ENCODE measurements at places on chromosomes 7 and 10.

- DNase-seq, result no peak
Measured at GRCh38 chr7:19390795-19391194, 245.6 kb upstream of the FERD3L start.

DNA sequence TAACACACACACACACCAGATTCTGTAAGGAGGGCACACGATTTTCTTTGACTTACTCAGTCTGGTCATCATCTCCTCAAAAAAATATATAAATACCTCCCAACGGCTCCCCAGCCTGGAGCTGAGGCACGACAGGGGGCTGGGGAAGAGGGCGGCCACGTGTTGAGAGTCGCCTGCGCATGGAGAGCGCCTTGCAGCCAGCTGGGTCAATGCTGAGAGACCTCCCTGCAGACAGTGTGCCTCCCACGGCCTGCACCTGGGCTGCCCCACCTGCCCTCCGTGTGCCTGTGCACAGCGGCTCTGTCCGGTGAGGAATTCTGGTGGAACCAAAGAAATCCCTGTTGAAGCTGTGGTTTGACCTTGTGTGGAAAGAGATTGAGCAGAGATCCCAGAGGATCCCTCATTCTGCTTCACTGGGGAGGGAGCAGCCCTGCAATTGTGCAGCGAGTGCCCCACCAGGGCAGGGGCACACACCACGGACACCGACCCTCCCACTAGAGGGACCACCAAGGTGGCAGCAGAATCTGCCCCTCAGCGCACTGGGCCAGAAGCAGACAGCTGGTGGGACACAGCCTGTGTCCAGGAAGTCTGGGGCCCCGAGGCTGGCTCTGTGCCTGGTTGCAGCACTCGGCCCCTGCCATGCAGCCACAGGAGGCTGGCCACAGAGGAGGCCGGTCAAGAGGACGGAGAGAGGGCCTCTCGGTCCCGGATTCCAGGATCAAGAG, 150.5 kb upstream of the PPP2R2D start:
- no peak for DNase-seq

DNA sequence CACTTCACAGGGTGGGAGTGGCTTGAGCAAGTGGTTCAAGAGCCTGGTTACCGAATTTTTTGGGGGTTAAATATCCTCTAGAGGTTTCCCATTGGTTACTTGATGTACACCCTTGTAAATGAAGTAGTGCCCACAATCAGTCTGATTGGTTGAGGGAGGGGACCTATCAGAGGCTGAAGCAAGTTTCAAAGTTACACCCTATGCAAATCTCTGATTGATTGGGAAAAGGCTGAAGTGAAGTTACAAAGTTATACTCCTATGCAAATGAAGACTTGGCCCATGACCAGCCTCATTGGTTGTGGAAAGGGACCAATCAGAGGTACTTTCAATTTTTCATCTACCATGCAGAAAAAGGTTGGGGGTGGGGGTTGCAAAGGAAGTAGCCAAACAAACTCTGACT, 34.7 kb downstream of the UBE2D4 start:
- no peak for DNase-seq

DNA sequence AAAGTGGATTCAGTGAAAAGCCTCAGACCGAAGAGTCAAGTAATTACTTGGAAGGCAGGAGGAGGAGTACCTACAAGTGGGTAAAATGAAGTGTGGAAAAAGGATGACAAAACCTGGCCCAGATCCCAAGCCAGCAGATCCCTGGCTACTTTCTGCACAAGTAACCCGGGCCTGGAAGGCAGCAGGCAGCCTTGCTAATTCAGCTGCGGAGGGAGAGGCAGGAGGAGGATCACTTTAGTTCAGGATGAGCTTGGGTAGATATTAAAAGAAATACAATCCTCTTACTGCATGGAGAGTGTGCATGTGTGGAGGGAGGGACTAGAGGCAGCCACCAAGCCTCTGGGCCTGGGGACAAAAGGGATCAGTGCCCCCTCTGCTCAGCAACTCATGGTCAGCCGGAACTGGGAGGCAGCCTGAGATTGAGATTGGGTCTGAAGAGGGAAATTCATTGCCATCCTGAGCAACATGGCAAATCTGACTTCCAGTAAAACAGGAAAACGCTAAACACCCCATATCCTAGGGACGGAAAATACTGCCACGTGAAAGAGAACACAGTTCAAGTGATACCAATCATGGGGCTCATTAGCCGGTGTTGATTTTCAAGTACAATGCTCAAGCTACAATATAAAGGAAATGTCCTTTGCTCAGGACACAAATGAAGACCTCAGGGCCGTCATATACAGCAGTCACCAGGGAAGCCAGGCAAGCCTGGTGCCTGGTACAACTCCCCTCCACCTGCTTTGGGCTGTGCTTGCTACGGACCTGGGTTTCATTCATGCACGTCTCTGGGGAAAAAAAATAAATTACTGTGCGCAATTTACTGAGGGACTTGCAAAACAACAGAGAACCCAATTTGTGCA, 1.3 kb downstream of the AMPH start:
- no peak for DNase-seq

DNA sequence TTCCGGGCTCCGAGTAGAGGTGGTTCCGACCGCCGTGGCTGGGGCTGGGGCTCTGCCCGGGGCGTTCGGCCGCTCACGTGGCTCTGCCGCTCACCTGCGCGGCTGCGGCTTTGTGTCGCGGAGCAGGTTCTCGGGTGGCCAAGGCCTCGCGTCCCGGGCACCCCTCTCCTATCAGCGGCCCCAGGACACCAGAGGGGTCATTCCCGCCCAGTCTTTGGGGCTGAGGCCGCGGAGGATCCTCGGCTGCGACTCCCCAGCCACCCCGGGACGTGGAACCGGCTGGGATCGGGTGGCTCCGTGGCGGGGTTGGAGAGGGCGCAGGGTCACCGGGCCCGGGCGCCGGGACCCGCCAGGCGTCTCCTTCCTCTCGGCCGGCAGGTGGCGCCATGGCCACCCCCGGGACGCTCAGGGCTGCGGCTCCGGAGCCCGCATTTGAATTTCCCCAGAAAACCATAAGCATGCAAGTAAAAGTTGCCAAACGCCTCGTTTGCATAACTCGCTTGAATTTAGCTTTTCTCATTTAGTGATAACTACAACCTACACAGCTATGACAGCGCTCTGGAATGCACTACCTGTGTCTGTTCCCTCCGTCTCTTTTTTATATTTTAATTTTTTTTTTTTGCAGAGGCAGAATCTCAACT, 1.2 kb downstream of the COL26A1 start:
- DNase-seq, result peak; percentile 41

- DNase-seq, result no peak
Measured at GRCh38 chr7:129037585-129037984, 17.3 kb downstream of the TNPO3 start.

DNA sequence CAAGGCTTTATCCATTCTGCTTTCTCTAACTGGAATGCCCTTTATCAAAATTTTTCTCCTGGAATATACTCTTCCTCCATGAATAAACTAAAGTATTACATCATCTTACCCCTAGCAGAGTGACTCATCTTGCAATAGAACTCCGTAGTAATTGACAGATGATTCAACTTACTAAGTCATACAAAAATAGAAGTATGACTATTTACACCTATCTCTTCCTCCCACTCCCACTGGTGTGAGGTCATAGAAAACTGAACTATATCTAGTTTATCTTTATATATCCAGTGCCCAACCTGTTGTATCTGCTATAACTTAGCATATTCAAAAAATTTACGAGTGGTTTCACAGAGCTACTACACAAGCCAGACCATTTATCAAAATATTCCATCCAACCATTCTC, 26.1 kb downstream of the ABCB1 start:
- DNase-seq, result no peak

GRCh38 chr7:159104188-159104920, 40.3 kb downstream of the VIPR2 start:
- DNase-seq, result no peak

DNA sequence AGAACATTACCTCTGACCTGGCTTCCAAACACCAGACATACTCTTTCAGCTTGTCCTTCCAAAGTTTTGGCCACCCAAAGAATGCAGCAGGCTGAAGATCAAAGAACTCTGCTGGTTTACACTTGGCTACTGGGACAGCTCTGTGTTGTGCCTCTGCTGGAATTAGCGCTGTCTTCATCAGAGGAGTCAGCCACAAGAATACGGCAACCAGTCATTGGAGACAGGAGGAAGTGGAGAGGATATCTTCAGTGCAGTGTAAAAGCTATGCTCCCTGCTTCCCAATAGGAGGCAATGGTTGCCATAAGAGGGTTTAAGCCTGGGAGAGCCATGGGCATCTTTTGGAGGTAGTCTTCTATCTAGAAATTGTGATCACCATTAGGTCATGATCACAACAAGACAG, 126.7 kb upstream of the WNT16 start:
- no peak for DNase-seq

DNA sequence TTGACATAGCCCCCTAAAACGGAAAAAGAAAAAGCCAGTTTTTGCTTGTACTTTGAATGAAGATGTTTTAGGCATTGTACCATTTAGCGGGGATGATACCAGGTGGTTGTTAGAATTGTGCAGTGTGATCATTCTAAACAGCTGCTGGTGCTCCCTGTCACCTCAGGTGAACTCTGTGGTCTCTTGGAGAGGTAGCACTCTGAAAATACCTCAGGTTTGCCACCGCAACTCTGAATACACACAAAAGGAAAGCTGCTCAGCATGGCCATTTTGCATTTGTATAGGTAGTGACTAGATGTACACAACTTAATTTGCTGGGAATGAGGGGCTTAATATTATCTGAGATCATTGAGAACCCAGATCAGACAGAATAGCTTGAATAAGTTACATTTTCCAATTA, 52.6 kb downstream of the PLEKHA8 start:
- no peak for DNase-seq

- DNase-seq, result no peak
Measured at GRCh38 chr10:109156396-109156795, 766.9 kb downstream of the XPNPEP1 start.

DNA sequence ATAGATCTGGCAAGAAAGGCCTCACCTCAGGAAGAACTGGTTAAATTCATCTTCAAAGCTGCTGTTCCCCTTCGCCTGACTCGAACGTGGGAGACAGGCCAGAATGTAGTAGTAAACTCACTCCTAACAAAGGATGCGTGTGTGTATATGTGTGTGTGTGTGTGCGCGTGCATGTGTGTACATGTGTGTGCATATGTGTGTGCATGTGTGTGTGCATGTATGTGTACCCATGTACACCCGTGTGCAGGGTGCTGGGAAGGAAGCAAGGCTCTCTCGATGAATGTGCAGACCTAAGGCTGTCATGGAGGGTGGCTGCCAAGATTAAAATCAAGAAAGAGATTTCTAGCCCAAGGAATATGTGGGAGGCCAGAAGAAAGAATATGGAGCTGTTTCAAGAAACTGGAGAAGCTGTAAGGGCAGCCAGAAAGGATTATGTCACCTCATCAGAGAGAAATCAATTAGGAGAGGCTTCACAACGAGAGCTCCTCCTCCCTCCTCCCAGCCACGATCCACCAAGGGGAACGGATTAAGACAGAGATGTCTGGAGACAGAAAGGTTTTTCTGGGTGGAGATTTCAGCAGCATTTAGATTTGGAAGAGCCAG, 34.0 kb upstream of the LBX1 start:
- DNase-seq, result no peak

GRCh38 chr7:91846436-91846835, 34.1 kb downstream of the MTERF1 start:
- DNase-seq, result no peak

DNA sequence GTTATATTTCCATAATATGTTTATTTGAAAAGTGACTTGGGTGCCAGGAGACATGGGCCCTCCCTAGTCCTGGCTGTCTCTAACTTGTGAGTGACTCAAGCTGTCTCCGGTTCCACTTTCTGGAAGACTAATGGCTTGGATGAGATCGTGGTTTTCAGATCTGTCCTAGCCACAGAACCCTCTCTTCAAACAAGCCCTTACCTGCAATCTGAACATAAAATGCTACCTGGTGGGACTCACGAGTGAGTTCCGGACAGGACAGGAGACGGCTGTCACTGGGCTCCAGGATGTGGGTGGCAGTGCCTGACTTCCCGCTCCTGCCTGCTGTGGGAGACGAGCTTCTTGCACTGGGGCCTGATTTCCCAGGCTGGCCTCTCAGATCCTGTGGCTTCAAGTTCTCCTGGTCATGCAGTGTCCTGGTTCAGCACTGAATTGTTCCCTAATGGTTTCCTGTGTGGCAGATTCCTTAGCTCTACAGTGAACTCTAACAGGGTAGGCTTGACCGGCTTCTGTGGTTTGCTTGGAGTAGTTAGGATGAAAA, 26.0 kb upstream of the PFKFB3 start:
- DNase-seq, result no peak

GRCh38 chr10:13627459-13628310, 40.9 kb downstream of the PRPF18 start:
- no peak for DNase-seq

- no peak for DNase-seq
Measured at GRCh38 chr10:56240471-56240870, 120.6 kb downstream of the ZWINT start.

- no peak for DNase-seq
Measured at GRCh38 chr7:76108540-76109233, 60.8 kb downstream of the MDH2 start.

- DNase-seq, result no peak
Measured at GRCh38 chr10:73340121-73340520, 18.5 kb downstream of the CFAP70 start.

DNA sequence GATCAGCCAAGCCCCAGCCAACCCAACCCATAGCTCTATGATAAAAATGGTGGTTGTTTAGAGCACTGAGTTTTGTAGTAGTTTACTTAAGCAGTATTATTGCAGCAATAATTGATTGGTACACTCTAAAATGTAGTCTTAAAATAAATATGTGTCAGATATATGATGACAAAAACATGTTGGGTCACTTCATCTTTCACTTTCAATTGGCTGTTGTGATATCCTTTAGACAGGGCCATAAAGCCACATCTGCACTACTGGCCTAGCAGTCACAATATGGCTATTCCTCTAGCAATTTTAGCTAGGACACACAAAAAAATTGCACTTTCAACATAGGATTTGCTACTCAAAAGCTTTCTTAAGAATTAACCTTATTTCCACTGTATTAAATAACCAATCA, 5.9 kb upstream of the CAV1 start:
- DNase-seq, result no peak

DNA sequence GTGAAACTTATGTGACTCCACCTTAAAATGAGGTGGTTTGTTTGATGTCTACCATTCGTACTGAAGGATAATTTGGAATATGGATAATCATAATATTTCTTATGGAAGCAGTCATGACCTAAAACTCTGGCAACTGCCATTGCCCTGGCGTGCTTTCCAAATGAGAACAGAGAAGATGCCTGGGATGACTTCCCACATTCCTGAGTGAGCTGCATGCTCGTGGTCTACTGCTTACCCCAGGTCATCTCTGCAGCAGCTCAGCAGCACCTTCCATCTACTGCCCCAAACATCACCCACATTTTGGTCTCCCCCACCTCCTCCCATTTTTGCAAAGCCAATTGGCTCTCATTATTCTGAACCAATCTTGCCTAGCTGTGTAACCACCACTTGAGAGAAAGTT, 40.1 kb downstream of the LYZL1 start:
- no peak for DNase-seq

DNA sequence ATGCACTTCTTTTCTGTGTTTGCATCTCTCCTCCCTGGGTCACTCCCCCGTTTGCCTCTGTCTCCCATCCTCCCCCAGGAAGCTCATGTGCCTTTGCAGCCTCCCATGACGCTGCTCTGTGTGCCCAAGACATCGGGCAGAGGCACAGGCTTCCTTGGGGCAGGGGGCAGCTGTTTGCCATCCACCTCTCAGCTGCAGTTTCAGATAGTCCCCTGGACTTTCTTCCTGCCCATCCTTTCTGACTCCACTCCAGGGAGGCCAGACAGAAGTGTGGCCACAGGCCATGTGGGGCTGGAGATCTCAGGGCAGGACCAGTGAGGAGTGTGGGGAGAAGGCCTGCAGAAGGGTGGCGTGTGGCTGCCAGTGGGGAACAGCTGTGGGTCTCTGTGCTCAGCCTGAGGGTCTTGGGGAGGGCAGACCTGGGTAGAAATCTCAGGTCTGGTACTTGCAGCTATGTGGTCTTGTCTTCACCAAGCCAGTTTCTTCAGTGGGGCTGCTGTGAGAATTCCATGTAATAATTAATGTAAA, 10.6 kb upstream of the SAMD8 start:
- no peak for DNase-seq

Measured in activated CD4-positive, CD25-positive, alpha-beta regulatory T cell (primary cell).